ENCODE measurements at places on chromosomes 1 and 21.

GRCh38 chr1:27646676-27647075 lies 11.7 kb upstream of the FGR start:
- no peak for DNase-seq

DNA sequence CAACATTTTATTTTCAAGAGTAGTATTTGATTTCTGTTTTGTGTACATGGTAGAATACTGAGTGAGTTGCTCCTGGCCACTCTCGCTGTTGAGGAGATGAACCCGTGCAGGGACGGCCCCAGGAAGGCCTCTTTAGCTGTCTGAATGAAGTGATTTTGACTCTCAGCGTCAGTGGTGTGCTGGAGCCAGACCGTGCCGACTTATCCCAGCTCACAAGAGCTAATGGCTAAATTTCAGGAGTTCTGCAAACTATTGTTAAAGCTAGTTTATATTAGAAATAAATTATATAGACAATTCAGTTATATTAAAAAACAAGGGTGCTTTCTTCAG lies 111.2 kb upstream of the KIF26B start:
- no peak for DNase-seq

GRCh38 chr21:35737449-35737848 lies 322.9 kb downstream of the SETD4 start:
- DNase-seq: no peak

- DNase-seq: no peak
These were observed 141.9 kb downstream of the FCRL5 start for GRCh38 chr1:157410457-157410856.

Measured in HS-5 (cell line).